HEK293T (cell line): ENCODE measurements at places on chromosomes 6 and 20.

- DNase-seq: no peak
These were observed 96.6 kb downstream of the ARID1B start for GRCh38 chr6:156873654-156874380.

- no peak for DNase-seq
These were observed 129.1 kb upstream of the OLIG3 start for GRCh38 chr6:137623293-137623692.

DNA sequence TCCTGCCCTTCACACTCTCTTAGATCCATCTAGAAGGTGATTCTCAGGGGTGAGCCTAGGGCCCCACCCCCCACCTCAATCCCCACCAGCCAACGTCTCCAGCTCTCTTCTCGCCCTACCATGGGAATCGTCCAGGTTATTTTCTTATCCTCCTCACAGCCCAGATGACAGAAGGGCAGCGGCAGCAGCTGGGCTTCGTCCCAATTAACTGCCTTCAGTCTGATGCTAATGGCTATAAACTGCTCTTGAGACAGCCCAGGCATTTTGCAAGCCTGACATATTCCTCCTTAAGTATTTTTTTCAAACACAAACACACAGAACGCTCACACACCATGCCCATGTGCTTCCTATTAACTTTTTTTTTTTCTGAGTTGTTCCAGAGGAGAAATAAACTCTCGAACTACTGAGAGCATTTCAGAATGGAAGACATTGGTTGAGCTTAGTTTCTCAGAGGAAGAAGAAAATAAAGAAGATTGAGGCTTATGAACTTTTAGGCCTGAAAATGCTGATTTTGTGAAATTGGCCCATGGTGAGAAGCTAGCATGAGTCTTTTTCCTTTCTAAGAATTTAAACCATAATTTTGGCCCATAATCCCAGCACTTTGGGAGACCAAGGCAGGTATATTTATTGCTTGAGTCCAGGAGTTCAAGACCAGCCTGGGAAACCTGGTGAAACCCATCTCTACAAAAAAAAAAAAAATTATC lies 124.6 kb downstream of the EYA2 start:
- no peak for DNase-seq

GRCh38 chr6:143822584-143823024 lies 20.5 kb upstream of the LTV1 start:
- DNase-seq: no peak

DNA sequence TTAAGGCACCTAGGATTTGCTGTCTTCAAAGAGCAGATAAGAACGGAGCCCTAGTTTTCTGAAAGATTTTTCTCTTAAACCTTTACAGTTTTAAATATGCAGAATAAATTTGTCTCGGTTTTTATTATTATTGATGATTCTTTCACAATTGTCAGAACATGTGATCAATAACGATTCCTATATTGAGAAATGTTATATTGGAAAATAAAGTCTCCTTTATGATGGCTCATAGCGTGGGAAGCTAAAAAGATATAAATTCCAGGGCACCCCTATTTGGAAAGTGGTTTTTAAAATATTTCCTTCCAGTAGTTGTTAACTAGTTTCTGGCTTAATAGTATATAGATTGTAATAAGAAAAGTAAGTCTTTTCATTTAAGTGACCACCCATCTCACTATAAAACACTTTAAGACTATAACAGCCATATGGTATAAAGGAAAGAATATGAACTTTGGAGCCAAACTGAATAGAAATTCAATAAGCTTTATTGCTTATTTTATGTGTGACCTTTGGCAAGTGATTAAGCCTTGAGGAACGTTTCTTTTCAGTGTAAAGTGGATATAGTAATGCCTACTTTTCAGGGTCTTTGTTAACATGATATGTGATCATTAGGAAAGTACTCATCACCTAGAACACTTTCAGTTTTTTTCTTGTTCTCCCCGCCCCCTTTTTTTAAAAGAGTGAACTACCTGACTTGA lies 369.6 kb downstream of the LAMA2 start:
- no peak for DNase-seq

DNA sequence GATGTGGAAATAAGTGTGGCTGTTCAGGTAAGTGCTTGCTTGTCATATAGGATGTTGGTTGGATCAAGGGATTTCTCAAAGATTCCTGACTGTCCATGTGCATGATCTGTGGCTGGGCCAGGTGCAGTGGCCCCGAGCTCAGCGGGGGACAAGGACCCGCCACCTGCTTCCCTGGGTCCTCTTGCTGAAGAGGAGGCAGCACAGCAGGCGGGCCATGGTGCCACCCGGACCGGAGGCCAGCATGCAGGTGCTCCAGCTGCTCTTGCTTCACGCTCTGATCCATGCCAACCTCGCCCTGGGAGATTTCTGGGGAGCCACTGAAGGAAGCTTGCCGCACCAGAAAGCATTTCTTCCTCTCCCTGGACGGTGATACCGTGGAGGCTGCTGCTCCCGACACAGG lies 173.8 kb downstream of the HIVEP2 start:
- no peak for DNase-seq

DNA sequence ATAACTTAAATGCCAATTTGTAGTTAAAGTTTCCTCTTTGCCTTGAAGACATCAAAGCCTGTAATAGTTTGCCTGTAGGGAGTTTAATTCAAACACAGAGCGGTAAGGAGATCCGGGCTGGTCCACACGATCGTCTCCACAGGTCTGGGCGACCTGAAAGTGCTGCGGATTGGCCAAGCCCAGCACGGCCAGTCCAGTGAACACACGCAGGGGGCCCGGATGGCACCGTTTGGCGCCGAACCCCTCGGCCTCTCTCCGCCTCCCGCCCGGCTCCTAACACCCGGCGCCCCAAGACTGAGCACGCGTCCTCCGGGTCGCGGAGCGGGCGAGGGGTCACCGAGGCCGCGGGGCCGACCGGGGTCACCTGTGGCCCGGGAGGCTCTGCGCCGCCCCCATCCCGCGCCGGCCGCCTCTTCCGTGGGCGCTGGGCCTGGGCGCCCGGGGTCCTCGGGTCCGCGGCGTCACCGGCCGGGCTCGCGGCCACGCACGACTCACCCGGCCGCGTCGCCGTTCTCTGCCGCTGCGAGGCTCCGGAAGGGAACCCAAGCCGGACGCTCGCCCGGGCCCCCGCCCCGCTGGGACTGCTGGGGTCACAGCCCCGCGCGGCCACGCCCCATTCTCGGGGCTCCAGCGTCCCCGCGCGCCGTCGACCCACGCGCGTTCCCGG lies 481 bp downstream of the SERPINB6 start:
- DNase-seq: peak; percentile 51

- peak; percentile 50 for DNase-seq
These were observed 200.0 kb upstream of the SULF2 start for GRCh38 chr20:47985092-47985850.

DNA sequence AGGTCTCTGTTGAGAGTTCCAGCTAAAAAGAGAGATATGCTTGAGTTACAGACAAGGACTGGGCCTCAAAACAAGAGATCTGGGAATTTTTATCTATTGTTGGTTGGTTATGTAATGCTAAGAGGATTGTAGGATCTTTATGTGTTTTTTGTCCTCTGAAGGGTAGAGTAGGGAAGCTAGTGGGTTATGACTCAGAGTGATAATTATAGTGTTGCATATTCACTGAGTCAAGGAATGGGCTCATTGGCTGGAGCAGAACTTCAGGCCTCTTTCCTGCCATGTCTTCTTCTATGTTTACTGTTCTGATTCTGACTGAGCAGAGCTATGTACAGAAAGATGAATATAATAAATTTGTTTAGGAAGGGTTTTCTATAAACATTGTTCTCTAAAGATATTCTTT lies 66.1 kb upstream of the NOX3 start:
- DNase-seq: no peak

- DNase-seq: no peak
These were observed 32.1 kb downstream of the C20orf173 start for GRCh38 chr20:35497320-35497719.

DNA sequence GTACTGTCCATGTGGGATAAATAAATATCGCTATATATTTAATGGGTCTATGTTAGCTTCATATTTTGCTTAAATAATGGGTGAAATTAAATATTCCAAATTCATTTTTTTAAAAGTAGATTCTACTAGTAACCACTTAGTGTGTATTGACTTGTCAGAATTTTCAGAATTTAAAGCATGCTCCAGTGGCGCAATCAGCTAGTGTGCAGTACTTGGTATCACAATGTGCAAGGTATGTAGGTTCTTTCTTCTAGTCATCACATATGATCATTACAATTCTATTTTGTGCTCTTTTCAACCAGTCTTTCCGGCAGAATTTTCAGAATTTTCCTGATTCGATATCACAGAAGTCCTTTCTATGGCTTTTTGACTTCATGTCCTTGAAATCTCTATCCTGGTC lies 32.6 kb downstream of the PDE7B start:
- DNase-seq: no peak

- no peak for DNase-seq
These were observed 312.9 kb downstream of the BTBD9 start for GRCh38 chr6:38326837-38327236.

DNA sequence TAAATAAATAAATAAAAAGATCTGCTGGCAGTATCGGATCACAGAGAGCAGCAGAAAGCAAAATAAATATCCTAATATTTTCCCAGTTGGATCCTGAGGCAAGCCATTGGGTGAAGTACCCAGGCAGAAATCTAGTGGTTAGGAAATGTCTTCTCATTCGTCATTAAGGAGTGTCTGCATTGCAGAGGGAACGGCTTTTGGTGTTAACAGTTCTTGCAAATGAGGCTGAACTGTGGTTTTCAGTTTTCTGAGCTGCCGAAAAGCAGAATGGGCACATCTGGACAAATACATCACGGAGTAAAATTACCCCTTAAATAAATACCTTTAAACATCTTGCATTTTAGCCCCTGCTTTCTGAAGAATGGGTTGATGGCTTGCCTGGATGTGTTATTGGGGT lies 82.3 kb upstream of the MPC1 start:
- no peak for DNase-seq

- DNase-seq: no peak
These were observed 45.1 kb downstream of the SRC start for GRCh38 chr20:37390891-37391525.

DNA sequence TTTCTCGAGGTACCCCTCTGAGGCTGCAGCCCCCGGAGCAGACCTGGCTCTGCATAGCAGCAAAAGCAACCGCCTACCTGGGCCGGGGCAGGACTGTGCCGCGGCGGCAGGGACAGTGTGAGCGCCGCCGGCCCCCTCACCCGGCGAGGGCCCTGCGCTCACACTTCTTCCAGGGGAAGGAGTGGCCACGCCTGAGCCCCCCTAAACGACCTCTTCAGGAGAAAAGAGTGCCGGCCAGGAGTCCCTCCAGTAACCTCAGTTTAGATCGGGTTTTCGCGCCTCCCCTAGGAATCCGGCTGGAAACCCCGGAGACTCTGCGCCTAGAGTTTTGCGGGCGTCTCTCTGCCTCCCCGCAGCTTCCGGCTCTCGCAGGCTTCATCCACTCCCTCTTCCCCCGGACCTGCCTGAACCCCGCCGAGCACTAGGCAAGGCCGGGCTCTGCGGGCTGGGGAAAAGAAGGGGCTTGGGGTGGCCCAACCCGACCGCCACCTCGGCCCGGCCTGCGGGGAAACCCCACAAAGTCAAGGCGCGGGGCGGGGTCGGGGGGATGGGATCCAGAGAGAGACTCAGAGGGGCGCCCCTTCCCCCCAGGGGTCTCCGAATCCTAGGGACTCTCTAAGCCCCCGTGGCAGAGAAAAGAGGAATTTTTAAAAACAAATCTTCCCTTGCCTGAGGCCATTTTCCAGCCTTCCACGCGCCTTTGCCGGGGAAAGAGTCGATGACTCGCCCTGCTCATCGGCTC lies 558 bp downstream of the LINC00237 start:
- no peak for DNase-seq

- DNase-seq: no peak
These were observed 61.3 kb upstream of the EPB41L1 start for GRCh38 chr20:36093025-36093803.

DNA sequence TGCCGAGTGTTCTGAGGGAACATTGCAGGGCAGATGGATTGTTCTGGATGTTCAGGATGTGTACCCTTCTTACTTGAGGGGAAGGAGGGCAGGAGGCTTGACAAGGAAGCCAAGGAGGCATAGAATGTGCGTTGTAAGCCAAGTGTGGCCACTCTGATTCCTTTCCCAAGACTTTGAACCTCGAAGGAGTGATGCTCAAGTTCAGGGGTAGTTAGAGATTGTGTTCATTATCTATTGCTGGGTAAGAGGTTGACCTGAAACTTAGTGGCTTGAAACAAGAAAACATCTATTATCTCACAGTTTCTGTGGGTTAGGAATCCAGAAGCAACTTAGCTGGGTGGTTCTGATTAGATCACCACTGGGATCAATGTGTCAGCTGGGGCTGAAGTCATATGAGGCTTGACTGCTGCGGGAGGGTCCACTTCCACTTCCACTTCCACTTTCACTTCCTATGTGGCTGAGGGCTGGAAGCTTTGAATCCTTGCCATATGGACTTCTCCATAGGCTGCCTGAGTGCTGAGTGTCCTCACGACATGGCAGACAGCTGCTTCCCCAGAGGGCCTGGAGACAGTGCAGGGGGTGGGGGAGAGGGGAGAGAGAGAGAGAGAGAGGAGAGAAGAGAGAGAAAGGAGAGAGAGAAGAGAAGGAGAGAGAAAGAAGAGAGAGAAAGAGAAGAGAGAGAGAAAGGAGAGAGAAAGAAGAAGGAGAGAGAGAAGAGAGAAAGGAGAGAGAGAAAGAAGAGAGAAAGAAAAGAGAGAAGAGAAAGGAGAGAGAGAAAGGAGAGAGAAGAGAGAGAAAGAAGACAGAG lies 6.9 kb upstream of the CD40 start:
- DNase-seq: no peak

GRCh38 chr6:156197513-156197912 lies 579.7 kb upstream of the ARID1B start:
- DNase-seq: no peak

GRCh38 chr6:35419417-35419816 lies 32.7 kb upstream of the FANCE start:
- peak; percentile 34 for DNase-seq

GRCh38 chr20:59665656-59666555 lies 61.6 kb downstream of the PHACTR3 start:
- DNase-seq: no peak

GRCh38 chr20:58043236-58044140 lies 185.0 kb downstream of the ANKRD60 start:
- no peak for DNase-seq

DNA sequence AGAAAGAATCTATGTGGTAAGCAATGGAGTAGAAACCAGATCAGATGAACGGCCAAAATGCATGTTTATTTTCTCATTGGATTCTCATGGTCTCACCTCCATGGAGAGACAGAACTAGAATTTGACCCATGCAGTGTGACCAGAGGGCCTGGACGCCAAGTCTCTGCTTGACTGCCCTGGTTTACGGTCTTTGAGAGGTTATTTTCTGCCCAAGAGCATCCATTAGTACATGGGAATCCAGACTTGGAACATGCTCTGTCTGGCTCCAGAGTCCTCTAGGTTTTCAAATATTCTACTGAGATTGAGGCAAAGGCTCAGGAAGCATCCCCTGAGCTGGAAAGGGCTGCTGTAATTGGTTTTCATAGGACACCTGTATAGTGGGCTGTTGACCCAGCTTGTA lies 45.5 kb upstream of the UST start:
- DNase-seq: no peak

GRCh38 chr20:50920997-50921396 lies 10.2 kb downstream of the ADNP start:
- no peak for DNase-seq
